Activated T-helper 2 cell treated with anti-CD3 and anti-CD28 coated beads, Interferon-gamma antibody, Interleukin-2, Interleukin-4, amounts not matched to agents 10 μg/mL and 5 μg/mL and 100 μg/mL, durations not matched to agents 14 hours and 24 hours and 36 hours (primary cell): ENCODE measurements at places on chromosomes 2 and 18.

DNA sequence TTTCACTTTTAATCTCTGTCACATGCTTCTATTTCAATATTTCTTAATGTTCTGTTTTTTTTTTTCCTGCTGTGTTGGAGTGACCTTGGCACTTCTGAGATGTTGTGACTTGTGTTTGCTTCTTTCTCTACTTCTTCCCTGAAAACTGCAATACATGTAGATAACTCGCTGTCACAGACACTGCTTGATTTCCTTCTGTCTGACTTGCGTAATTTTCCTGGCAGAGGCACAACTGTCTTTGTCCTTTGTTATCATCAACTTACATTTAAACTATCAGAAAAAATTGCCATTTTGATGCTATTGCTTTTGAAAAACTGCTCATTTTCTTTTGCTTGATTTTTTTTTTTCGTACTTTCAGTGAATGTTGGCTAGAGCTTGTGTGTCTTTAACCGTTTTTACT lies 69.0 kb downstream of the BABAM2 start:
- H3K4me3 ChIP-seq = no peak overlapping the region
- H3K4me1 ChIP-seq = peaks cover 72% of the 10 kb centered on the region
- DNase-seq = no peak
- H3K27ac ChIP-seq = peak overlapping the region; percentile 83

- peaks cover 22% of the 10 kb centered on the region for H3K4me1 ChIP-seq
- DNase-seq = no peak
- H3K27ac ChIP-seq = peak overlapping the region; percentile 98
- H3K27me3 ChIP-seq = no peaks in the 10 kb centered on the region
Measured at GRCh38 chr2:42569116-42569711, 782 bp downstream of the MTA3 start.

DNA sequence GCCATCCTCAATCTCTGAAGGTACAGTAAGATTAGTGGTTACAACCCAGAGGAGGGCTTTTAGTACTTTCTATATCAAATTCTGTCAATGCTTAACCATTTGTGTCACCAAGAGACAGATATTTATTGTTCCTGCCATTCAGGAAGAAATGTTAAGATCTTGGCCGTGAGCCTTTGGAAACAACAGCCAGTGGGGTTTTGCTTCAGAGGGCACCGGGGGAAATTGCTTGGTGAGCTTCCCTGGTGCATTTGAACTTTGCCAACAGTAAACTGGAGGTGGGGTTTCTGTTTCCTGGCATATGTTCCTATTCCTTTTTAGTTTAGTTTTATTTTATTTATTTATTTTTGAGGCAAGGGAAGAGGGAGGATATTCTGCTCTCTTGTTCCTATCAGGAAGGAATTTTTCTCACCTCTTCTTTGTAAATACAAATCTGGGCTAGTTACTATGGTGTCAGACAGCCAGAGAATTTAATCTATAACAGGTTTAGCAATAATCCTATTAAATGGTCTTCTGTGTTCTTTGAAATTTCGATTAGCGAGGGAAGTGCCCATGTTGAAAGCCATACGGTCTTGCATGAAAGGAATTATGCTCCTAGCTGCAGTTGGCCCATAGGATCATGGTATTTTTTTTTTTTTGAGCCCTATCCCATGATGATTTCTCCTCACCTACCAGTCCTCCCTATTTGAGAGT lies 95.7 kb downstream of the MAIP1 start:
- H3K36me3 ChIP-seq = no peaks in the 10 kb centered on the region
- no peak for DNase-seq
- no peak overlapping the region for H3K4me3 ChIP-seq
- no peak overlapping the region for H3K27ac ChIP-seq
- no peaks in the 10 kb centered on the region for H3K4me1 ChIP-seq

DNA sequence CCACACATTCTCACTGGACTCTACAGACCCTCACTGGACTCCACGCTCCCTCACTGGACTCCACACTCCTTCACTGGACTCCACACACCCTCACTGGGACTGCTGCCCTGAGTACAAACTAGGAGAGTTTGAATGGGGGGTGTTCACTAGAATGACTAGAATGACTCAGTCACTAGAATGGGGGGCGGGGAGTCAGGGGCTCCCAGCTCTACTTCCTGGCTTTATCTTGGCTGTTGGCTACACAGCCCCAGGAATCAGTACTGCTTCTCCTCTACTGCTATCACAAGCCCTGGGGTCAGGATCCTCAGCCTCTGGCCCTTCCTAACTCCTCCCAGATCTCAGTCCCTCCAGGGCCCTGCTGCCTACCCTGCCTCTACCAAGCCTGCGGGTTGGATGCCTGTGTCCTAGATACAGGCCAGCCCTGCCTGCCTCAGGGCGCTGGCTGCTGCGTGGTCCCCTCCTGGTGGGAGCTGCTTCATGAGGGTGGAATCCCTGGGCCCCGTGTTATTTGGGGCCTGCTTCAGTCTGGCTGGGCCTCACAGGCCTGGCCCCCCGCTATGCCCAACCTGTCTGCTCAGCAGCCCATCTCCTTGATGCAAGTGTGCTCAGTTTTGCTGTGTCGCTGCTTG lies 7.8 kb downstream of the PTMA start:
- H3K4me3 ChIP-seq = no peak overlapping the region
- no peaks in the 10 kb centered on the region for H3K27me3 ChIP-seq
- H3K27ac ChIP-seq = peak overlapping the region; percentile 58

- no peak for DNase-seq
- H3K27me3 ChIP-seq = peaks cover 8% of the 10 kb centered on the region
- no peaks in the 10 kb centered on the region for H3K36me3 ChIP-seq
- H3K4me1 ChIP-seq = no peaks in the 10 kb centered on the region
Measured at GRCh38 chr2:161576421-161576820, 47.8 kb upstream of the SLC4A10 start.

DNA sequence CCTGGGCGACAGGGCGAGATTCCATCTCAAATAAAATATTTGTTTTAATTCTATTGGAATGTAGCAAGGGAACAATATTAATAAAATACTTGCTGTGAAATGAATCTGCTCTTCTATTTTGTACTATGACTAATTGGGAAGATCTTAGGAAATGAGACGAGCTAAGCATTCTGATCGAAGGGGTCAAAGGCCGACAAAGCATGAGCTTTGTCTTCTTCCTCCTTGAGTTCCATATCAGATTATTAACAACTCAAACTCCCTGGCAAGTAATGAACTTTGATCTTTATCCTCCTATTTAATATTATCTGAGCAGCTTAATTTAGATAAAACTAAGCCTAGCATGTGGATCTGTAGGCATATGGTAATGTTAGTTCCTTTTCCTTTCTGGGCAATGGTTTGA lies 15.5 kb downstream of the GEMIN6 start:
- H3K4me1 ChIP-seq = no peaks in the 10 kb centered on the region
- H3K27ac ChIP-seq = no peak overlapping the region

DNA sequence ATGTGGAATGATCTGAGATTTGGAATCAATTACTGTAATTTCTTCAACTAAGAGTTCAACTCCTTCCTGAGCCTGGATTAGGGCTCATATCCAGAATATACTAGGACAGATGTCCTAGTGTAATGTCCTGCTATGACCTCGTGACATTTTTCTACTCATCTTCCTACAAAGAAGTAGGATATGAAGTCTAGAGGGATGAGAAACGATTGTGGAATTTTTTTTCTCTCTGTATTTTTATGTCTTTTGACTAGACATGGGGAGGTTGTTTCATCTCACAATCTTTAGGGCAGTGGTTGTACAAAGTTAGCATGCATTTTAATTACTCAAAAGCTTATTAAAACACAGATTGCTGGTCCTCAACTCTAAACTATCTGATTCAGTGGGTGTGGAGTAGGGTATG lies 203.0 kb downstream of the PARD3B start:
- H3K27ac ChIP-seq = no peak overlapping the region
- H3K4me3 ChIP-seq = no peak overlapping the region
- H3K27me3 ChIP-seq = no peaks in the 10 kb centered on the region
- H3K36me3 ChIP-seq = no peaks in the 10 kb centered on the region

DNA sequence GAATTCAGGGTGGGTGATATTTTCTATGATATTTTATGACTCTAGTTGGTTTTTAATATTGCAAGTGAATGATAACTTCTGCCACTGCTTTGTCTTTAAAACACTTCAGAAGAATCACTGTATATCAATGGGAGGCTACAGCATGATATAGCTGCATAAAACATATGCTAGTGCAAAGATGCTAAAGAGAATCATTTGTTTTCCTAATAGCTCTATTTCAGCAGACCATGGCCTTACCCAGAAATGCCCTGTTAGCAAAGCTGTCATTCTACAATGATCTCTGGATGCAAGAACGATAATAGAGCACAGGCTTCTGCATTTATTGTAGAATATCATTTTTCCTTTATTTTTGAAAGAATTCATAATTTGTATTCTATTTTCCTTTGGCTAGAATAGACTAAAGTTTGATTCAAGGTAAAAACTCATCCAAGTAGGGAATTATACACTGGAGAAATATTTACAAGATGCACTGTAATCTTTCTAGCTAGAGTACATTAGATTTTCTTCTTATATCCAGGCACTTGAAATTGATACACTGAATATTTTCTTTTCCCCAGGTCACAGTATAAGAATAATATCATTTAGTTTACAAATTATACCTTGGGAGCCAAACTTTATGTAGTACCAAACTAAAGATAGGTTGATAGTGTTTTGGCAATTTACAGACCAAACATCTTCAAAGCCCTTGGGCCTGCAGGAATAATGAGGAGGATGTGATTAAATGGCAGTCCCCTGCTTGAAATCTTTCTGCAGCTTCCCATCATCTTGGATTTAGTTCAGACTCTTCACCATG lies 252.6 kb upstream of the LINC00305 start:
- DNase-seq = no peak
- H3K4me3 ChIP-seq = no peak overlapping the region
- no peaks in the 10 kb centered on the region for H3K4me1 ChIP-seq
- H3K27ac ChIP-seq = no peak overlapping the region
- H3K36me3 ChIP-seq = no peaks in the 10 kb centered on the region

GRCh38 chr2:157771234-157771633 lies 104.9 kb downstream of the ACVR1 start:
- no peak for DNase-seq
- peaks cover 61% of the 10 kb centered on the region for H3K36me3 ChIP-seq
- peaks cover 1% of the 10 kb centered on the region for H3K4me1 ChIP-seq
- H3K27ac ChIP-seq = no peak overlapping the region
- H3K27me3 ChIP-seq = no peaks in the 10 kb centered on the region
- H3K4me3 ChIP-seq = no peak overlapping the region

GRCh38 chr2:108268001-108268400 lies 20.7 kb upstream of the SULT1C2 start:
- H3K27me3 ChIP-seq = peaks cover 1% of the 10 kb centered on the region
- no peaks in the 10 kb centered on the region for H3K36me3 ChIP-seq
- H3K27ac ChIP-seq = no peak overlapping the region

DNA sequence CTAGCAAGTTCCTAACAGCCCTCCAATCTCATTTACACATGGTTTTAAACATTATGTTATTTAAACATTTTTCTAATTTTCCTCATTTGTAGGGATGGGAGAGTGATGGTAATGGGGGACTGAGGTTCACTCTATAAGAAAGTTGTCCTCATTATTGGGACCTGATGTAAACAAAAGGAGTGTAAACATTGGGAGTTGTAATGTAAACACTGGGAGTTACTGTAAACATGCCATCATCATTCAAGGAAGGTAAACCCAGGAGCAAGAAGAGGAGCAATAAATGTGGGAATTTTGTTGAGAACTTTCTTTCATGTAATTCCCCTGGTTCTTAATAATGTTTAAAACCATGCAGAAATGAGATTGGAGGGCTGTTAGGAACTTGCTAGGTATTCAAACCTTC lies 17.8 kb downstream of the RFTN2 start:
- peaks cover 5% of the 10 kb centered on the region for H3K4me1 ChIP-seq
- no peaks in the 10 kb centered on the region for H3K27me3 ChIP-seq
- no peaks in the 10 kb centered on the region for H3K36me3 ChIP-seq
- H3K27ac ChIP-seq = no peak overlapping the region

- no peaks in the 10 kb centered on the region for H3K36me3 ChIP-seq
- peaks cover 6% of the 10 kb centered on the region for H3K4me1 ChIP-seq
- no peak for DNase-seq
- peaks cover 5% of the 10 kb centered on the region for H3K27me3 ChIP-seq
Measured at GRCh38 chr18:49944663-49945062, 131.3 kb upstream of the ACAA2 start.

DNA sequence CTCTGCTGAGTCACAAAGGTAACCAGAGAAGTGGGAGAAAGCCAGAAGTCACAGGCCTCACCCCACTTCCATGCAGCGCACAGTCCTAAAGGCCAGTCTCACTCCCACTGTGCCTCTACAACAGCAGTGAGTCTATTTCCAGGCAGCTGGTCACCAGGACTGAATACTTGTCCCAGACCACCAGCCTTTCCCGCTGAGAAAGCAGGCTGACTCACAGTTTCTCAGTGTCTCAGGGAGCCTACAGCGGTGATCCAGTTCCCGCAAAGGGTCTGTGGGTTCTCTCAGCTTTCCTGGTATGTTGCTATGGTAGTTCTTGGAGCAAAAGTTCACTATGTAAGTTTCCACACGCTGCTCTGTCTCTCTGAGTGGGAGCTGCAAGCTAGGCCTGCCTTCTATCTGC lies 622.5 kb downstream of the RNF144A start:
- no peaks in the 10 kb centered on the region for H3K27me3 ChIP-seq
- peak overlapping the region; percentile 70 for H3K27ac ChIP-seq
- H3K4me3 ChIP-seq = peak overlapping the region; percentile 54
- no peak for DNase-seq
- H3K36me3 ChIP-seq = peaks cover 79% of the 10 kb centered on the region

DNA sequence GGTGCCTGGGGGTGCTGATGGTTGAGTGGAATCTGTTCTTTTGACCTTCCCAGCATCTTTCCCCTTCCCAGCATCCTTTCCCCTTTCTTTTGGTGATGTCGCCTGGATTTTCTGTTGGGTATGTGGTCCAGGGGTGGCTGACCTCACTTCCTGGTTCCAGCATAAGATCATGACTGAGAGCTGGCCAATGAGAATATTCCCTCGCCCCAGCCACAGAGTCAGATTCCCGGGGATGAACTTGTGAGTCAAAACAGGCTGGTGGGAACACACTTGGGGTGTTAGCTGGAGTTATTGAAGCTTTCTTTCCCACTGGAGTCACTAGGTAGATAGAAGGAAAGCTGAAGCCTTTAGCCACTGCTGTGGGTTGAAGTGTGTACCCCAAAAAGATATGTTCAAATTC lies 28.0 kb upstream of the FOSL2 start:
- peaks cover 9% of the 10 kb centered on the region for H3K36me3 ChIP-seq
- no peak for DNase-seq
- peaks cover 4% of the 10 kb centered on the region for H3K27me3 ChIP-seq
- no peak overlapping the region for H3K27ac ChIP-seq
- peaks cover 81% of the 10 kb centered on the region for H3K4me1 ChIP-seq

GRCh38 chr2:193946806-193947205 lies 1710.2 kb upstream of the SLC39A10 start:
- no peak for DNase-seq
- no peaks in the 10 kb centered on the region for H3K4me1 ChIP-seq
- no peaks in the 10 kb centered on the region for H3K36me3 ChIP-seq
- H3K4me3 ChIP-seq = no peak overlapping the region
